ENCODE measurements at places on chromosomes 1 and 21. TPM values are rescaled to one million over a fixed set of nuclear protein-coding genes. Genes with fewer than 3 reads are reported as not detected.

DNA sequence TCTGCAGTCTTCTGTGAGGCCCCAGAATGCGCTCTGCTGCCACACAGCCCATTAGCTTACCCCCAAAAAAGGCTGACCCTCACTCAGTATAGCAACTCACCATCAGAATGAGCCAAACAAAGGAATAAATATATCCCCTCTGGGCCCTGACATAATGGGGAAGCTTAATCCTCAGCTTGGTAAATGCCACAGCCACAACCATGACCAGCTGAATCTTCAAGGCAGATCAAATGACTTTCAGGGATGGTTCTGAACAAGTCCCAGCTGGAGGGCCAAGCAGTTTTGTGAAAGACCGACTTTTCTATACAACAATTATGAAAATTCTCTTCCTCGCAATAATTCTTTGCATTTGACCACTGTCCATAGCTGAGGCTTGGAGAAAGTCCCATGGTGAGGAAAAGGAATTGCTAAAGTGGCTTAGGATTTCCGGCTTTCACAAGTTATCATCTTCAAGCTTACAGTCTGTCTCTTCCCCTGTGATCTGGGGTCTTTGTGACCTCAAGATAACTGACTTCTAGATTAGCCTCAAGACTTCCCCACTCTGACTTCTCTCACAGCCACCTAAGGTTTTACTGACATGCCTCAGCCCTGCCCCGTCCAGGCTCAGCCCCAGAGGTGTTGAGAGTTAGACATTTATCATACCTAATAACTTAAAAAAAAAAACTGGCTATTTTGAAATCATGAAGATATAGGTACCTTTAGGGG is 47.8 kb upstream of the PBX1 start:
- H3K4me1 ChIP-seq: peaks cover 3% of the 10 kb centered on the region
- H3K27me3 ChIP-seq: no peaks in the 10 kb centered on the region
- H3K4me3 ChIP-seq: no peak overlapping the region
- no peaks in the 10 kb centered on the region for H3K36me3 ChIP-seq
- no peak overlapping the region for H3K27ac ChIP-seq
- DNase-seq: no peak

DNA sequence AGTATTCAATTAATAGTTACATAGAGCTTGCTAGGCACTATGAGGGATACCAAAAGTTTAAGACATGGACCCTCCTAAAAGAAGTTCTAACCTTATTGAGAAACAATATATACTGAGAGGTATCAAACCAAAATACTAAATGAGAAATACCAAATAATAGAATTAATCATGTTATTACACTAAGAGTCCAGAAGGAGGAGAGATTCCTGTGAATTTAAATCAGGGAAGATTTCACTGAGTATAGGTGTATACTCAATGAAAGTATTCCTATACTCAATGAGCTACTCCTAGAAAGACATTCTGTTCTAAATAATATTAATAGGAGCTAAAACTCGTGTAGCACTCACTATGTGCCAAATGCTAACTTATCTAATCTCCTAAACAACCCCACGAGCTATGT is 9.4 kb downstream of the CR1L start:
- no peak overlapping the region for H3K27ac ChIP-seq
- no peak for DNase-seq
- H3K27me3 ChIP-seq: no peaks in the 10 kb centered on the region
- no peaks in the 10 kb centered on the region for H3K4me1 ChIP-seq
- H3K4me3 ChIP-seq: no peak overlapping the region

Gene RIMS3
- 5.5 TPM for total RNA-seq

DNA sequence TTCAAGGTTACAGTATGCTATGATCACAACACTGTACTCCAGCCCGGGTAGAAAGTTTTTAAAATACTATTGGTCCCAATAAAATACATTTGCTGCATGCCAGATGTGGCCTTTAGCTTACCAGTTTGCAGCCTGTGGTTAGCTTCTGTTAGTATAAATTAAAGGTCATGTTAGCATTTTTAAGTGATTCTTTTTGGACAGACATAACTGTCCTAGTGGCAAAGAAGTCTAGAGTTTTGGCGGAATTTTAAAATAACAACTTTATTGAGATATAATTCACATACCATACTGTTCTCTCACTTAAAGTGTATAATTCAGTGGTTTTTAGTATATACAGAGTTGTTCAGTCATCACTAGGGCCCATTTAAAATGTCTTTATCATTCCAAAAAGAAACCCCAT is 24.3 kb upstream of the TMEM39B start:
- no peak for DNase-seq
- H3K4me3 ChIP-seq: no peak overlapping the region
- H3K27me3 ChIP-seq: no peaks in the 10 kb centered on the region

DNA sequence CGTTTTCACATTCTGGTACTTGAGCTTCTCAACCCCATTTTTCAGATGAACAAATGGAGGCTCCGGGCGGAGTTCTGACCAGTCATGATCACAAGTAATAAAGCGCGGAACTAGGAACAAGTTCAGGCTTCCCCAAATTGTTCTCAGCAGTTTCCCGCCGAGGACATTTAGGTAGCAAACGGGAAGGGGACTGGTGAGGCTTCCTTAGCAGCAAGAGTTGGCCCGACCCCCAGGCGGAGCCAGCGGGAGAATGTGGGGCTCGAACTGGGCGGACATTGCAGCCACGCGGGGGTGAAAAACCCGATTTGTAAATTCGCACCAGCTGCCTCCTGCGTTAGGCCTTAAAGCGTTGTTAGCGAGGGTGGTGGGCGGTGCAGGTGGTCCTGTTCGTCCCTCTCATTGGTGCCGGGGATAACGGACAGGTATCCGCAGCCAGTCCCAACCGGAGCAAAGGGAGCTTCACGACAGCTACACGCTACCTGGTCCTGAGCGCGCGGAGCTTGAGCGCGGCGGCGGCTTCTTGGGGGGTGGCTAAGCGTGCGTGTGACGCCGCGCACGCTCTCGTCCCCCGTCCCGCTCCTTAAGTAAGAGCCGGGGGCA is 15.3 kb downstream of the SEMA6C start:
- H3K4me1 ChIP-seq: no peaks in the 10 kb centered on the region
- peaks cover 5% of the 10 kb centered on the region for H3K36me3 ChIP-seq

DNA sequence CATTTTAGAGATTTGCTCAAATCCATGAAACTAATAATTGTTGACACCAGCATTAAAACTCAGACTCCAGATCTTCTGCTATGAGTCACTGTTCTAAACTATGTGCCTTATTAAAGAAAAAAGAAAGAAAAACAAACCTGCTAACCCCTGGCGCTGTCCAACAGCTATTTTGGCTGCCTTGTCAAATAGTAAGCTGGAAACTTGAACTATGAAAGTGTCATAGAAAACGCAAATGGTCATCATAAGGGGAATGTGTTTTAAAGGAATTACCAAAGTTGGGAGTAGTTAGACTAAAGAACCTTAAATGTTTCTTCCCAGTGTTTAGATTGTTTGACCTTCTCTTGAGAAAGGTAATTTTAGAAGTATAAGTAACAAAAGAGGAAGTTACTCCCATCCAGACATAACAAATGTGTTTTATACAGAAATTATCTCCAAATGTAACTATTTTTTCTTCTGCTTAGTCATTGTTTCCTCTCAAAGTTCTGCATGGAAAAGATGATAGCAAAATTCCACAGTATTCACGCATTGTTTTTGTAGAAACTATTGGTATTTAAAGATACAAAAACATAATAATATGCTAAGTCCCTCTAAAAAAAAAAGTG is 272.4 kb downstream of the TPR start:
- no peak overlapping the region for H3K27ac ChIP-seq
- H3K36me3 ChIP-seq: peaks cover 2% of the 10 kb centered on the region
- H3K27me3 ChIP-seq: no peaks in the 10 kb centered on the region
- H3K4me3 ChIP-seq: no peak overlapping the region
- DNase-seq: peak; percentile 19

- H3K36me3 ChIP-seq: no peaks in the 10 kb centered on the region
- peaks cover 6% of the 10 kb centered on the region for H3K4me1 ChIP-seq
- H3K4me3 ChIP-seq: no peak overlapping the region
- H3K27ac ChIP-seq: no peak overlapping the region
- no peak for DNase-seq
Observed at GRCh38 chr1:31488528-31488927, 75.5 kb downstream of the SERINC2 start.

Gene PPM1J
- total RNA-seq: 0.64 TPM

- no peak overlapping the region for H3K27ac ChIP-seq
- H3K27me3 ChIP-seq: no peaks in the 10 kb centered on the region
- no peak overlapping the region for H3K4me3 ChIP-seq
- DNase-seq: no peak
Observed at GRCh38 chr1:229836324-229836723, 210.3 kb downstream of the URB2 start.

DNA sequence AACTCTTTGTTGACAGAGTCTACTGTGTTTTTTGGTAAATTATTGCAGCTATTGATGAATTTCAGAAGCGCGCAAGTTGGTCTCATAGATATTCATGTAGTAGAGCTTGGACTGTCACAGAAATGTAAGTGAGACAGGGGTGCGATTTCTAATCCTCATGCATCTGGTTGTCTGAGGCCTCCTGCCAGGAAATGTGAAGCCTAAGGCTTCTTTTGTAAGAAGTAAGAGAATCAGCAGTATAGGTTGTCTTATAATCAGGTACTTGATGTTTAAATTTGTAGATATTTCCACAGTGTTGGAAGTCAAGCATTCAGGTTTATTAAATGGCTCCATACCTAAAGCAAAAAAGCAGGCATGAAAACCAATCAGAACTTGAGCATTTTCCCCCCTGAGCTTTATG is 332.9 kb upstream of the FMN2 start:
- DNase-seq: no peak
- H3K27ac ChIP-seq: no peak overlapping the region
- H3K36me3 ChIP-seq: no peaks in the 10 kb centered on the region
- no peak overlapping the region for H3K4me3 ChIP-seq

GRCh38 chr1:242524571-242525359 is at the start of gene PLD5:
TSS of gene PLD5 (minus strand) at chr1:242524697.
- H3K36me3 ChIP-seq: no peaks in the 10 kb centered on the region
- peaks cover 68% of the 10 kb centered on the region for H3K27me3 ChIP-seq
- H3K4me3 ChIP-seq: peak within 1 kb of the TSS; percentile 27
- peaks cover 14% of the 10 kb centered on the region for H3K4me1 ChIP-seq
- H3K27ac ChIP-seq: no peak within 1 kb of the TSS

GRCh38 chr1:41768583-41768982 is 150.1 kb downstream of the HIVEP3 start:
- no peaks in the 10 kb centered on the region for H3K36me3 ChIP-seq
- H3K4me3 ChIP-seq: no peak overlapping the region
- no peaks in the 10 kb centered on the region for H3K27me3 ChIP-seq
- H3K27ac ChIP-seq: peak overlapping the region; percentile 37
- no peak for DNase-seq

GRCh38 chr1:152313970-152314369 is 11.1 kb downstream of the FLG start:
- no peaks in the 10 kb centered on the region for H3K4me1 ChIP-seq
- H3K4me3 ChIP-seq: no peak overlapping the region
- H3K27me3 ChIP-seq: no peaks in the 10 kb centered on the region

GRCh38 chr1:2412773-2413494 is 570 bp upstream of the PEX10 start:
- H3K36me3 ChIP-seq: no peaks in the 10 kb centered on the region
- peak overlapping the region; percentile 88 for H3K27ac ChIP-seq
- peaks cover 2% of the 10 kb centered on the region for H3K4me1 ChIP-seq
- peak overlapping the region; percentile 76 for H3K4me3 ChIP-seq

- no peak for DNase-seq
- no peak overlapping the region for H3K27ac ChIP-seq
- no peaks in the 10 kb centered on the region for H3K27me3 ChIP-seq
- no peaks in the 10 kb centered on the region for H3K36me3 ChIP-seq
- no peak overlapping the region for H3K4me3 ChIP-seq
Observed at GRCh38 chr1:243260221-243260880, 4.5 kb downstream of the SDCCAG8 start.

DNA sequence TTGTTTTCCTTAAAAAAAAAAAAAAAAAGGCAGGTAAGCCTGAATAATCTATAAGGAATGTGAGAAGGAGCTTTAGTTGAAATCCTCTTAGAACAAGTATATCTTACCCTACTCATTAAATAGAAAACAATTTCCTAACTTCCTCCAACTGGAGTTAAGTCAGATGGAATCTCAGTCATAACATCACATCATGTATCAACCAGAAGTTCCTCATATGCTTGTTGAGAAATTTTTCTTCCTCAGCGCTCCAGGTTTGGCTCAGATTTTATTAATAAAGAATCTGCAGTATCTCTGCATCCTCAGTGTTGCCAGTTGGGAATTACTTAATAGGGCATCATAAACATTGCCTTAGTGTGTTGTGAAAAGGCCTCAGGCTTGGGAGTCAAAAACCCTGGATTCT is 37.6 kb downstream of the DUSP10 start:
- H3K4me3 ChIP-seq: no peak overlapping the region
- peak; percentile 34 for DNase-seq
- H3K27ac ChIP-seq: no peak overlapping the region

GRCh38 chr1:38992412-38993111 is 1.5 kb downstream of the AKIRIN1 start:
- H3K27me3 ChIP-seq: no peaks in the 10 kb centered on the region
- peak overlapping the region; percentile 44 for H3K4me3 ChIP-seq
- H3K36me3 ChIP-seq: peaks cover 3% of the 10 kb centered on the region
- no peak overlapping the region for H3K27ac ChIP-seq
- DNase-seq: no peak
- peaks cover 19% of the 10 kb centered on the region for H3K4me1 ChIP-seq

Gene ST6GALNAC5
- 23.0 TPM for total RNA-seq

DNA sequence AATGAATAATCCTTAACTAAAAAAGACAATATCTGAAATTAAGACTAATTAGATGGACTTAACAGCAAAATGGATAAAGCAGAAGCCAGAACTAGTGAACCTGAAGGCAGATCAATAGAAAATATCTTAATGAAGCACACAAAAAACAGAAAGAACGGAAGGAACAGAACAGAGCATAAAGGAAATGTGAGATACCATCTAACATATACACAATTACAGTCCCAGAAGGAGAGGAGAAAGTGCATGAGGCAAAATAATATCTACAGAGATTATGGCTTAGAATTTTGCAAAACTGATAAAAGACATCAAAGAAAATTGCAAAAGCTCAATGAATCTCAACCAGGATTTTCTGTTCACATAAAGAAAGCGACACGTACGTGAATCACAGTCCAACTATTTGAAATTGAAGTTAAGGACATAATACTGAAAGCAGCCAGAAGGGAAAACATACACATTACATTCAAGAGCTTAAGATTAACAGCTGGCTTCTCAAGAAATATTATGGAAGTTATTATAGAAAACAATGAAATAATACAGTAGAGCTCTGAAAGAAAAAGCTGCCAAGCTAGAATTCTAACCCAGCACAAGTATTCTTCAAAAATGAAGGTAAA is 182.0 kb downstream of the CDC42BPA start:
- no peak for DNase-seq
- H3K27me3 ChIP-seq: no peaks in the 10 kb centered on the region
- no peak overlapping the region for H3K27ac ChIP-seq
- H3K36me3 ChIP-seq: peaks cover 7% of the 10 kb centered on the region
- H3K4me3 ChIP-seq: no peak overlapping the region

Measured in lung (tissue), 17 donors.